ENCODE measurements at places on chromosomes 13 and 19. TPM values are rescaled to one million over a fixed set of nuclear protein-coding genes. Genes with fewer than 3 reads are reported as not detected.

ICAM4 gene
- 1.8 TPM for total RNA-seq

DNA sequence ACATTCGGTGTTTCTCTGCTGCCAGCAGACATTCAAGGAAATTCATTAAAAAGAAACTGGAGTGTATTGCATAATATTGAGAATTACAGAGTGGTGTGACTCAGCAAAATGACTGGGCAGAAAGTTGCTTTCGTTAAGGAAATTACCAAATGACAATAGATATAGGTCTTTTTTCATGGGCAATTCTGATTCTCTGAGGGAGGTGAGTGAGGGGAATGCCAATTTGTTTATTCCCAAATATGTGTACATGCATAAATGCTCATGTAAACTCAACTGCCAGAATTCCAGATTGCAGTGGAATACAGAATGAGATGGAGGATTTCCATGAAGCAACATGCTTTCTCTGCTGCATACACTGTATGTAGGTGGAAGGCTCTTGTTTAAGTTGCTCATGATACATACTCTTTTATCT is 1730.1 kb downstream of the SLITRK5 start:
- peak; percentile 87 for DNase-seq

DNA sequence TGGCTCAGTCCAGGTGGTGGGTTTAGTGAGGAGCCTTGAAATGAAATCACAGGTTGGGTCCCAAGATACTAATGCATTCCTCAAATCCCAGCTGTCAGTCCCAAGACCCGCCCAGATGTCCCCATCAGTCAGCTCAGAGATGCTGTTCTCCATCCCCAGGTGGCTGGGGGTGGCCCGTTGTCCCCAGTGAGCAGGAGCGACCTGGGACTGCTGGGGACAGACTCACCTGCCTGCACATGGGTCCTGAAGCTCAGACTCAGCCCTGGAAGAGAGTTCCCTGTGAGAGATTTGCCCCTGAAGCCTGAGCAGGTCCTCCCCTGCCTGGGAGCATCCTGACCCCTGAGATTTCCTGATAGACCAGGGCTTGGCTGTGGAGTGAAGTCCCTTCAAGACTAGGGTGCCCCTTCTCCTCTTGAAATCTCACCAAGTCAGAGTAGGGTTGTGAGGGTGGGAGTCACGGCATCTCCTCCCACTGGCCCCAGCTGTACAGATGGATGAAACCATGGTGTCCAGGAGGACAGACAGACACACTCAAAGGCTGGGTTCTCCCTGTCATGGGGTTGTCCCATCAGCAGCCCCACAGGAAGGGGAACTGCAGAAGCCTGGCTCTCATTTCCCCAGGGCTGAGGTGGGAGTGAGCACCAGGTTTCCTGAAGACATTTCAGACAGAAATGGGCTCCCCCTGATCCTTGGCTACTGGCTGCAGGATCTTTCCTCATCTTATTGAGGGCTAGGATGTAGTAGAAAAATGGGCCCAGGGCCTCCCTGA is 14.4 kb downstream of the LILRA5 start:
- DNase-seq, result no peak

- DNase-seq, result peak; percentile 83
These were observed 343.0 kb downstream of the PCDH9 start for GRCh38 chr13:66887088-66887487.

Data from fibroblast of lung (primary cell).